GM03348 (cell line): ENCODE measurements at places on chromosomes 3 and 15.
A peak's percentile ranks its signal among the peaks of the same experiment; 100 is the strongest.

GRCh38 chr3:197791892-197792647, 1.0 kb downstream of the LRCH3 start:
- no peak for DNase-seq

DNA sequence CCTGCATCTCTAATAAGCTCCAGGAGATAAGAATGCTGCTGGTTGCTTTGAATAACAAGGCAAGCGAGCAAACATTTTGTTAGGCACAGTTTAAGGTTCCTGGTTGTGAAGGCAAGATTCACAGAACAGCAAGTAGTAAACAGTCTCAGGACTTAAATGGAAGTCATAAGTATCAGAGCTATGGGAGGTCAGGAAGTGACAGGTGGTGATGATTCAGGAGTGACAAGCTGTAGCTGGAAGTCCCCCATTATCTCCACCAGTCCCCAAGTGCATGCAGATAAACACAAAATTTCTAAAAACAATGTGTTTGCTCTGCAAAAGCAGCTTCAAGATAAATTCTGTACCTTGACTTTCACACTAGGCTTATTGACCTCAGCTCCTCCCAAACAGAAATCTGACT, 3.3 kb downstream of the FETUB start:
- DNase-seq: no peak

DNA sequence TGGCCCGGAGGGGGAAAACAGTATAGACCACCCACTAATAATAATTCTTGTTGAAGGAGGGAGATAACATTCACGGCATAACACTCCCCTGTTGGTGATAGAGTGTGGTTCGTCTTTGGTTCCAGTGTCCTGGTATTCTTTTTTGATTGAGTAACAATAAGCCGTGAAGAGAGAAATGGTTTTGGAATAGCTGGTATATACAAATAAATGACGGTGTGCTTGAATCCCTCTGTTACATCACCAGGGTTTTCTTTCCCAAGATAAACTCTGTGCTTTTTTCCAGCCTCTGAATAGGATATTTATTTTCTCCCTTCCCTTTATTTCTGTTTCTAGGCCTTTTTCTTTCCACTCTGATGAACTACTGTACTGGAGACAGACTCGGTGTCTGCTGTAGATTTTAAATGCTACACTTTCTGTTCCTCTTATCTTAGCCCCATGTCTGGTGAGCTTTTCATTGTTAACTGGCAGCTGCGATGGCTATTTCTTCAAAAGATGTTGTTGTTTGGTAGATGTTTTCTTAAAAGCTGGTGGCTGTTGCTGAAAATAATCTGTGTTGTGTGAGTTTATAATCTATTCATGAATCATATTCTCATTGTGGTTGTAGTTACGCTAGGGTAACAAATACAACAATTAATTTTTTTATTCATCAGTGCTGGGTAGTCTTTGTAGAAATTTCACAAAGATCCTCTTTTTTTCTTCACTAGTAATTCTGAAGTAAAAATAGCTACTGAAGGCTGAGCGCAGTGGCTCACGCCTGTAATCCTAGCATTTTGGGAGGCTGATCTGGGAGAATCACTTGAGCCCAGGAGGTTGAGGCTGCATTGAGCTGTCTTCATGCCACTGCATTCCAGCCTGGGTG, 15.5 kb upstream of the SCAANT1 start:
- no peak for DNase-seq

DNA sequence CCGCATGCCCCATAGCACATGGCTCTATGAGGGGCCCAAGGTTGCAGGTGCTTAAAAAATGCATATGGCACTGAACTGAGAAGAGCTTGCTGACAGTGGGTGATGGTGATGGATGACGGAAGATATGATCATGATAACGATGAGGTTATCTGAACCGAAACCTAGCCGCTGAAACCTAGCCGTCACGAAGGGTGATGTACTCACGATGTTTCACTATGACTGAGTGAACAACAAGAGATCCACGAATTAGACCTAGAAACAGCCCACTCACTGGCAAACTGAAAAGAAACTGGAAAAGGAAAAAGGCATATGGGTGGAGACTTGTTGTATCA, 57.6 kb upstream of the BCL6 start:
- DNase-seq: no peak

- no peak for DNase-seq
Observed at GRCh38 chr3:58036293-58037032, 28.2 kb downstream of the FLNB start.

GRCh38 chr3:13141991-13142412, 68.8 kb upstream of the IQSEC1 start:
- DNase-seq: peak; percentile 59

GRCh38 chr3:105559856-105560255, 193.1 kb downstream of the ALCAM start:
- no peak for DNase-seq

- DNase-seq: no peak
Observed at GRCh38 chr3:4425707-4426106, 41.4 kb downstream of the SUMF1 start.

- DNase-seq: peak; percentile 51
Observed at GRCh38 chr3:12440927-12441714, 43.2 kb upstream of the TSEN2 start.

GRCh38 chr15:88865498-88866099, 29.7 kb downstream of the HAPLN3 start:
- no peak for DNase-seq

DNA sequence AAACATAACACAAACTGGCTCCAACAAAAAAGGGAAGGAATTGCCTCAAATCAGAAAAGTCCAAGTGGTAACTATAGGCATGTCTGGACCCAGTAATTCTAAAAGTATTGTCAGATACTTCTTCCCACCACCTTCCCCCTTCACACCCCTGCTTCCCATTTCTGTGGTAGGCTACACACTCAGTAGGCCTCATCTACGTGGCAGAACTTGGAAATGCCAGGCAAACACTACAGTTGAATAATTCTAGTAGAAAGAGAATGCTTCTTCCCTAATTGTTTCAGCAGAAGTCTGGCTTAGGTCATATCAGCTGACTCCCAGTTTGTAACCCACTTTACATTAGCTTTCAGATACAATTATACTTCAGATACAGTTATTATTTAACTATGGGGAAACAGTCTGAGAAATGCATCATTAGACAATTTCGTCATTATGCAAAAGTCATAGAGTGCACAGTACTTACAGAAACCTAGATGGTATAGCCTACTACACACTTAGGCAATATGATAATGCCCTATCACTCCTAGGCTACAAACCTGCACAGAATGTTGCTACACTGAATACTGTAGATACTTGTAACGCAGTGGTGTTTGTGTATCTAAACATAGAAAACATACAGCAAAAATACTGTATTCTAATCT, 6.4 kb downstream of the SETMAR start:
- DNase-seq: no peak

DNA sequence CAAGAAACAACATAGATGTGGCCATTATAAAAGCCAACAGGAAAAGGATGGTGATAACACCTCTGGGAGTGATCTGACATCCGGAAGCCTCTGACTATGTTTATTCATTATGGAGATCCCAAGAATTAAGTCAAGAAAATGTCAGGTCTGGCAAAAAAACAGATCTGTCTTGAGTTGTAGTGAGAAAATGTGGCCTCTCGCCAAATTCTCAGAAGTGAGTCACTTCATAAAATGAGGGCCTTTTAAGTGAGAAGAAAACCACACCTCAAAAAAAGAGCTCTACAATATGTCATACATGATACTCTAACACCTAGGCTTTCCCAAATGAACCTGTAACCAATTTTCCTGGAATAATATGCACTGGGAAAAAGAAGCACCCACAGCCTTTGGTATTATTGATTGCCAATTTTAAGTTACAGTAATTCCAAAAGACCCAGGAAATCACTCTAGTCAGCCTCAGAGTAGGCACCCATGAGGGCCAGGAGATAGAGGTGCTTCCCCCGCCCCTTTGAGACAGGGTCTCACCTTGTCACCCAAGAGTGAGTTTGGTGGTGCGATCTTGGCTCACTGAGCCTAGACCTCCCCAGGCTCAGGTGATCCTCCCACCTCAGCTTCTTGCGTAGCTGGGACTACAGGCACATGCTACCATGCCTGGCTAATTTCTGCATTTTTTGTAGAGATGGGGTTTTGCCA, 38.0 kb downstream of the CCR3 start:
- DNase-seq: no peak

- DNase-seq: no peak
Observed at GRCh38 chr3:32978331-32978730, 26.9 kb downstream of the CCR4 start.

DNA sequence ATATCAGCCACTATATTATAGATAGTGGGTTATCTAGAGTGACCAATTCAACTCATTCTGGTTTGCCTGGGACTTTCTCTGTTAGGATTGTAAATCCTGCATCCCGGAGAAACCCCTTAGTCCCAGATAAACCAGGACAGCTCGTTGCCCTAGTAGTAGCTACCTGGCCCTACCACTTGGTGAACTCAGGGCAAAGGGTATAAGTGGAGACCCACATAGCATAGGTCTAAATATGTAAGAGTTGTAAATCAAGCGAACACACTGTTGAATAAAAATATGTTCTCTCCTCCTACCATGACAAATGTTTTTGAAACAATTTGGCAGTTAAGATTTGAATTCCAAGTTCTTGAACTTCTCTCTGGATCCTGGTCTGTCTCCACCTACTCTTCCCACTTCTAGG, 15.7 kb upstream of the LMCD1 start:
- no peak for DNase-seq

- no peak for DNase-seq
Observed at GRCh38 chr15:66836231-66837030, 134.4 kb downstream of the SMAD6 start.

- DNase-seq: no peak
Observed at GRCh38 chr3:31613177-31613576, 80.5 kb downstream of the STT3B start.

DNA sequence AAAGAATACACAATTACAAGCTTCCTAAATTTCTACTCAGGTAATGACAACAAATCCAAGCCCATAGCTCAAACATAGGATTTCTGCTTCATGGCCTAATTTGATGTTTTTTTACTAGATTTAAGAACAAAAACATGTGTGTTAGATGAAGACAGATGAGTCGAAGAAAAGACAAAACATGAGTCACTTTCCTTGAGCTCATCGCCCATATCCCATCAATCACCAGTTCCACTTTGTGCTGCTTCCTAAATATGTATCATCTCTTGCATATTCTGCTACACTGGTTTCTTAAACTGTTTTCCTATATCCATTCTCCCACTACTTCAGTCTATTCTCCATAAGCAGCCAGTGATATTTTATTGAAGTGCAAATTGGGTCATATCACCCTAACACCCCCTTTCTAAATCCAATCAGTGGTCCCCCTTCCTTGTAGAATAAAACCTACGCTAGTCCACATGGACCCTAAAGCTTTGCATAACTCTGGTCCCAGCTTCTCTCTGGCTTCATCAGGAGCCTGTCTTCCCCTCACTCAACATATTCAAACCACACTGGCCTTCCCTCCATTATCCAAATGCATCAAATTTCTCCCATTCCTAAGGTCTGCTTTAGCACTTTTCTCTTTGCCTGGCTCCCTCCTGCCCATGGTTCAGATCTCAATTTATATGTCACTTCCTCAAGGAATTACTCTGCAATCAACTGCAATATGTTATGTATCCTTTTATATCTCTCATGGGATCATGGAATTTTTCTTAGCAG, 1033.9 kb downstream of the FHIT start:
- peak; percentile 15 for DNase-seq

GRCh38 chr3:174208161-174208560, 651.0 kb upstream of the NAALADL2 start:
- no peak for DNase-seq

DNA sequence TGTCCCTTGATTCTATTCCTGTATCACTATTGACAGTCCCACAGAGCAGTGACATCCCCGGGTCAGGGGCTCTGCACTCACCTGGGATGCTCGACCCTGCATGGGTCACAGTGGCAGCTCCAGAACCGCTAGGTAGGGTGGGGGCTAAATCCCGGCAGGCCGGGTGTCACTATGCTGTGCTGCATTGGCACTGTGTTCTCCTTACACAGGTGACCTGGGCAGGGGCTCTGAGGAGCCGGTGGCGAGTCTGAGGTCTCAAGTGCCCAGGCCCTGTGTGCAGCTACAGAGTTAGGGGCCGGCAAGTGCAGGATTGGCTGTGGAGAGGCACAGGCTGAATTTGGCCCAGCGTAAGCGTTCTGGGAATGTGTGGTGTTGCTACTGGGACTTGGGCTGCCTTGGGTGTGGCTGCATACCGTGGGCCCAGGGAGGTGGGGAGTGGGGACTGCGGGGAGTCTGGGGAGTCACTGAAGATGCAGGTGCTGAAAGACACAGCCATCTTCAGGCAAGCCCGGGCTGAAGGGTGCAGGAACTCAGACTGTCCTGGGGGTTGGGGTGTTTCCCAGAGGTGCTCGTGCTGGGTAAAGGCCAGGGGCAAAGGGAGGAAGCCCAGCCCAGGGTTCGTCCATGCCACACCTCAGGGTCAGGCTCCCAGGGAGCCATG, 102.6 kb upstream of the PRR20G start:
- no peak for DNase-seq

GRCh38 chr3:134883697-134884385, 88.8 kb downstream of the EPHB1 start:
- DNase-seq: peak; percentile 53

- DNase-seq: no peak
Observed at GRCh38 chr3:55804170-55805095, 317.3 kb upstream of the WNT5A start.

DNA sequence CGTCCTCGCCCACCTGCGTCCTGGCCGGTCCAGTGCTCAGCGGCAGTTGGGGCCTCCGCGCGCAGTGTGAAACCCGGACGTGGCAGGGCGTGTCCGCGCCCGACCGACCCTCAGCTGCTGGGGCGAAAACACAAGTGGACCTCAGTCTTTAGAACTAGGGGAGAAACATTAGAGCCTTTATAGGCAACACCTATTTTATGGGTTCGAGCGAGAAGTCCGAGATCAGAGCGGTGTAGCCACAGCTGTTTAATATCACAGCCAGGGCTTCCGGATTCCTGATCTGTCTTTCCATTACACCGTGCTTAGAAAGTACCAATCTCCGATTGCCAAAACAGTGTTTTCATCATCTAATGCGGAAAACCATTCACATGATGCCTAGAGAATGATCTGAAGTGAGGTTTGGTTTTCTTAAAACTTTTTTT, 506 bp downstream of the RAD51 start:
- peak; percentile 47 for DNase-seq

- DNase-seq: peak; percentile 91
Observed at GRCh38 chr15:70799667-70800450, 36.5 kb upstream of the UACA start.

GRCh38 chr15:51856714-51857380, 27.4 kb downstream of the TMOD3 start:
- DNase-seq: no peak

- DNase-seq: no peak
Observed at GRCh38 chr15:63507878-63508818, 3.8 kb downstream of the USP3 start.
